ENCODE measurements at places on chromosomes 3 and 15.
A peak's percentile ranks its signal among the peaks of the same experiment; 100 is the strongest.

- no peak for DNase-seq
Measured at GRCh38 chr3:16266714-16267113, 1.7 kb downstream of the OXNAD1 start.

GRCh38 chr15:91929509-91929908, 76.0 kb downstream of the SLCO3A1 start:
- peak; percentile 40 for DNase-seq

GRCh38 chr3:35966629-35967464, 327.5 kb downstream of the ARPP21 start:
- no peak for DNase-seq

- DNase-seq: no peak
Measured at GRCh38 chr3:185540695-185541094, 11.7 kb downstream of the LIPH start.

- no peak for DNase-seq
Measured at GRCh38 chr3:113531826-113532697, at the start of gene SIDT1. SIDT1 (plus strand) TSS chr3:113532555; CDS start chr3:113533022, 467 bp downstream.

- DNase-seq: no peak
Measured at GRCh38 chr3:27040674-27041073, 328.5 kb downstream of the NEK10 start.

GRCh38 chr15:99906311-99906710, 173.1 kb upstream of the LYSMD4 start:
- no peak for DNase-seq

DNA sequence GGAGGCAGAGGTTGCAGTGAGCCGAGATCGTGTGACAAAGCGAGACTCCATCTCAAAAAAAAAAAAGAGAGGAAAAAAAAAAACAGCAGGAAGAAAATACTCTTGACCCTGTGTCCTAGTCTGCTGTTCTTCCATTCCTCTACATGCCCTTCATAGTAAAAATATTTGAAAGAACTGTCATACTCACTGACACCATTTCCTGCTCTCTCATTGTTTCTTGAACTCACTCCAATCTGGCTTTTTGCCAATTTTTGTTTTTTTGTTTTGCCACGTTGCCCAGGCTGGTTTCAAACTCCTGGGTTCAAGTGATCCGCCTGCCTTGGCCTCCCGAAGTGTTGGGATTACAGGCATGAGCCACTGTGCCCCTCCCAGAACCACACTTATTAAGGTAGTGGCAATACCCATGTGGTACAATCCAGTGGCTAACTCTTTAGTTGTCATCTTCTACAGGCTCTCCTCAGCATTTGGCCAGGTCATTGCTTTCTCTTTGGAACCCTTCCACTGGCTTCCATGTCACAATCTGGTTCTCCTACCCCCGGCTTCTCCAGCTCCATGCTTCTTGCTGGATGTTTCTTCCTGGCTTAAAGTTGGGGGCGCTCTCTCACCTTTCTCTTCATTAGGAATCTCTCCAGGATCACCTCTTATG, 238.2 kb upstream of the C2CD4B start:
- DNase-seq: peak; percentile 82

DNA sequence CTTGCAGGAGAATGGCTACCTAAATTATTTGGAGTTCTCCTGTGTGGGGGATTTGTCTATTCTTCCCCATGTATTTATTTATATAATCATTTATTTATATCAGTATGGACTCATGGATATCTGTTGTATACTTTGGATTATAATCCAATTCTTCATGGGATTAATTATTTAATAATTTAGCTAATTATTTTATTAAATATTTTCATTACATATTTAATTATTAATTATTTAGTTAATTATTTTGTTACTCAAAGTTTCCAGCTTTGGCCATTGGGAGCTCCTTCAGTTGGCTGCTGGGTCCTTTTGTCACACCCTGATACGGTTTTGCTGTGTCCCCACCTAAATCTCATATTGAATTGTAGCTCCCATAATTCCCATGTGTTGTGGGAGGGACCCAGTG, 3.3 kb upstream of the PRR20G start:
- no peak for DNase-seq

DNA sequence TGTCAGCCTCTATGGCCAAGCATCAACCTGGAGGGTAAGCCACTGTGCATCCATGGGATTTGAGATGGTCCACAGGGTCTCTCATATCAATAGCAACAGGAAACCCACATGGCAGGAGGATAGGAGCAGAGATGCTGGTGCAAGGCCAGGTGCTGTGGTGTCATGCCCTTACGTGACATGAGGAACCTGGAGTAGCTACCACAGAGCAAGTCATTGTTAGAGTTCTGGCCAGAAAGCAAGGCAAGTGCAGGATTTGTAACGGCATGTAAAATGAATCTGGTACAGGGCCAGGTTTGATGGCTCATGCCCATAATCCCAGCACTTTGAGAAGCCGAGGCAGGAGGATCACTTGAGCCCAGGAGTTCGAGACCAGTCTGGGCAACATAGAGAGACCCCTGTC, 14.8 kb upstream of the ZNF774 start:
- DNase-seq: no peak

DNA sequence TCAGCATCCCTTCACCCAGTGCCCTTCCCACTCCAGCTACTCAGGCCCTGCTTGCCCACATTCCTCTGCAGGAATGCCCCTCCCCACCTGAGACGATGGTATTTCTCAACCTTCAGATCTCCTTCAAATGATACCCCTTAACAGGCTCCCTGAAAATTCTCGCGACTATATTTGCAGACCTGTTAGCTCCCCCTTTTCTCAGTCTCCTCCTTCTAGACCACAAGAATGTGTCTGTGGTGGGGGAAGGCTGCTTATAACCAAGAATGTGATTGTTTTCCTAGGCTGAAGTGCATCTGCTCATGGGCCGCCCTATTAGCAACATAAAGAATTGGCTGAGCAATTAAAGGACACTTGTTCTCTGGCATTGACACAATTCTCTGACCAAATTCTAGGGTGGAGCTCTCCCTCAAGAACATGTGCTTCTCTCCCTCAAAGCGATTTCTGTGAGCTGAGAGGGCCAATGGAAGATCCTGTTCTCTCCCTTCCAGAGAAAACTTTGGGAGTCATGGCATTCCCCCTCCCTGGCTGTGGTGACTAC, 19.1 kb upstream of the LIMD1 start:
- DNase-seq: peak; percentile 44

GRCh38 chr15:66876421-66876730, 174.3 kb downstream of the SMAD6 start:
- no peak for DNase-seq

- DNase-seq: no peak
Measured at GRCh38 chr15:77239882-77240608, 169.1 kb upstream of the TSPAN3 start.

DNA sequence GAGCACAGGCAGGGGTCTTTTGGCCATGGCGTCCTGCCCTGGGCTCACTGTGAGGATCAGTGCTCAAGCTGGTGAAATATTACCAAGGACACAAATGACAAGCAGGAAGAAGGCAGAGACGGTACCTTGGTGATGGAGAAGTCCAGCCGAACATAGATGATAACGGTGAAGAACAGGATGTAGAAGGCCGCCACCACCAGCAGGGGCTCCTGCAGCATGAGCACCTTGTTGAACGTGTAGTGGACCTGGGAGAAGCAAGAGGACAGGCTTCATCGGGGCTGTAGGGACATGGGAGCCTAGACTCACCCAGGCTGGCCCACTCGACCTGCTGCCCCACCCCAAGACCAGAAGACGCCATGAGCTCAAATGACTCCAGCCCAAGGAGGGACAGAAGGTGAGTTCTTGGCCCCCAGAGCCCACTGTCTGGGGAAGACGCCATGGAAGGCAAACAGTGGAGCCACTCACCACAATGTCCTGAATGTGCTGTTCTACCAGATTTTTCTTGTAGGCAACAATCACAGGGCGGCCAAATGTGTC, 25.1 kb downstream of the RPN1 start:
- no peak for DNase-seq
